ENCODE measurements at places on chromosomes 16 and 17. TPM values are rescaled to one million over a fixed set of nuclear protein-coding genes. Genes with fewer than 3 reads are reported as not detected.

The ADORA2B gene
- total RNA-seq: 12.9 TPM

The ZNF500 gene
- total RNA-seq: 5.2 TPM

The ABCA6 gene
- total RNA-seq: 31.7 TPM

The NPIPA2 gene
- not detected for total RNA-seq

The CD300A gene
- total RNA-seq: not detected

The PPY gene
- not detected for total RNA-seq
